ENCODE measurements at places on chromosomes 5 and 9.

- DNase-seq = no peak
Measured at GRCh38 chr5:160213537-160213936, 15.8 kb upstream of the FABP6 start.

DNA sequence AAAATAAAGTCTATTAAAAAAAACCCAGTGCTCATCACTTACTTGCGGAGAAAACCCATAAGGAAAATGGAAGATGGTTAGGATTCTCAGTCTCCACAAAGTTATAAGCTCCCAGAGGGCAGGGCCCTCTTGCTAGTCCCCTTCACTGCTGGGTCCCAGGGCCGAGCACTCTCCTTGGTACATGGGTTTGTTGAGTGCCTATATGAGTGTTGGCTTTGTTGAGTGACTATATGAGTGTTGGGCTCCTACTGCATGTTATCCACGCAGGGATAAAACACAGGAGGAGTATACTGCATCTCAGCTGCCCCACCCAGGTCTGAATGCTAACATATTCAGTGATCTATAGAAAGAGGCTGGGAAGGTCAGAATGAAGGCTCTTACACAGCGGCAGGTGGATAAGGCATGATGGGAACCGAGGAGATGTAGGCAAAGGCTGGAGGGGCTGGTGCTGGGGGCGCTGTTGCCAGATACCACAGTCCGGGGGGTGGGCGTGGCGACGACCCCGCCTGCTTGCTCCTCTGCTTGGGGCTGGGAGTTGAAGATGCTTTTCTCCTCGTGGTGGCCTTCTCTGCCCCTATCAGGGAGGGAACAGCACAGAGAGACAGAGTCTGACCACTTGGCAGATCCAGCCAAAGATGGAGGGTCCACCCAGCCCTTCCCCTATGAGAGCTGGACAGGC is 11.6 kb downstream of the ORM2 start:
- no peak for DNase-seq

- no peak for DNase-seq
Measured at GRCh38 chr5:168168978-168169698, 122.3 kb upstream of the WWC1 start.

DNA sequence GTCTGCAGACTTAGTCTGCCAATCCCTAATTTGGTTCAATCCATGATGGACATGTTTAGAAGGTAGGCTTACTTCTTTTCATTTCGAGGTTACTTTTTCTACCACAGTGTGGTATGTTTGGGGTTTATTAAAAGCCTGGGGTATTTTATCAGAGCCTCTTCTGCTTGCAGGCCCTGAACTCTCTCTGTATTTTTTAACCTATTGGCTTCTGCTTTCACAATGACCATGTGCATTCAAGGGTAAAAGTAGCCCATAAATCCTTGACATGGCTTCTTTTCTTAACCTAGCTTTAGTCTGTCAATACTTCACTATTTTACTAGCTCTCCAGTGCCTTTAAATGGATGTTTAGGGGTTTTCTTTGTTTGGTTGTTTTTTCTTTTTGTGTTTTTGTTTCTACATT is 286.6 kb downstream of the FER start:
- DNase-seq = no peak

GRCh38 chr9:13071921-13072320 is 207.6 kb downstream of the MPDZ start:
- no peak for DNase-seq

- no peak for DNase-seq
Measured at GRCh38 chr5:75006865-75007822, 45.2 kb downstream of the GCNT4 start.

DNA sequence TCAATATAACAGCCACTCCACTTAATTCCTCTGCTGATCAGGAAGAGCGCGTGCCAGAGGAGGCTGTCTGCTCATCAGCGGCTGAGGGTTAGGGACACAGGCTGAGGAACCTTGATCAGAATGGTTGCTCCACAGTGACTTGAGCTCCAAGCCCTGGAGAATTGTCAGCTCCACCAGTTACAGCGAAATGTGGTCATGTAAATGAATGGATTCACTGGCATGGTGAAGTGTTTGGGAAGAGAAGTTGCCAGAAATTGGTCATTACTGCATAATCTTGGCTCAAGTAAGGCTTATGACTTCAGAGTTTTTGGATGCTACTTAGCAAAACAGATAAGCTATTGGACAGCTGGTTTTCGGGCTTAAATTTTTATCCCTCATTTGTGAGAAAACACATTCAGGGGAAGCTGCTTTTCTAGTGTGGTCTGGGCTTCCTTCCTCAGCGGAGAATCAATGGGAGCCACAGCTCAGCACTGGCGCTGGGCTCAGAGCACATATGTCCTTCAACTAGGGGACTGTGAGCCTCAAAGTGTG is 65.0 kb downstream of the PRRT1B start:
- DNase-seq = no peak

GRCh38 chr5:139571966-139572365 is 10.8 kb downstream of the UBE2D2 start:
- no peak for DNase-seq

DNA sequence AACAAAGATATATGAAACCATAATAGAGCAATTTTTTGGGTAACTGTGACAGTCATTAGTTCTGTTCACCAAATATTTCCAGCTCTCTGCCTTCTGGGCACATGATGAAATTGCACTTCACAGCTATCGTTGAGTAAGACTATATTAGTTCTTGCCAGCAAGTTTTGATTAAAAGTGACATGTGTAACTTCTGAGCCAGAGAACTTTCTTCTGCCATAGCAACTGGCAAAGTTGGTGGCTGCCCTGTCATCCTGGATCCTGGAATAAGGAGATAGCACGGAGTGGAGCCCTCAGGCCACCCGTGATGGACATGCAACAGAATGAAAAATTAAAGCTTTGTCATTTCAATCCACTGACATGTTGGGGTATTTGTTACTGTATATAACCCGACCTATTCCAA is 194.4 kb upstream of the VCAN start:
- no peak for DNase-seq

GRCh38 chr9:134375430-134376385 is 49.5 kb downstream of the RXRA start:
- DNase-seq = no peak

GRCh38 chr9:109307380-109308240 is 13.2 kb downstream of the EPB41L4B start:
- no peak for DNase-seq

DNA sequence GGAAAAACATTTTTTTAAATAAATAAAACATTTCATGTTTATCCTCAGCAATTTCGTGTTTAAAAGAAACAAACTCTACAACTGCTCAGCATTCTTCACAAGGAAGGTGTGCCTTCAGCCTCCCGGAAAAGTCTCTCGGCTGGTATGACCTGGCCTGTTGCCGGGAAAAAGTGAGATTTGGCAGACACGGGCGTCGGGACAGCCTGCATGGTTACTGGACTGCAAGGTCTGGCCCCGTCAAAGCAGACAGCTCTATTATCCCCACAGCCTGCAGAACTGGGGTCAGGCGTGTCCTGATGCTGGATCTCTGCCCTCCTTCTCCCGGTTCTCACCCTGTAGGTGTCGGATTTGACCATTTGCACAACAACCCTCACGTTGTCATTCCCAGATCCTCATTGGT is 120.3 kb upstream of the SPATA31C2 start:
- no peak for DNase-seq

DNA sequence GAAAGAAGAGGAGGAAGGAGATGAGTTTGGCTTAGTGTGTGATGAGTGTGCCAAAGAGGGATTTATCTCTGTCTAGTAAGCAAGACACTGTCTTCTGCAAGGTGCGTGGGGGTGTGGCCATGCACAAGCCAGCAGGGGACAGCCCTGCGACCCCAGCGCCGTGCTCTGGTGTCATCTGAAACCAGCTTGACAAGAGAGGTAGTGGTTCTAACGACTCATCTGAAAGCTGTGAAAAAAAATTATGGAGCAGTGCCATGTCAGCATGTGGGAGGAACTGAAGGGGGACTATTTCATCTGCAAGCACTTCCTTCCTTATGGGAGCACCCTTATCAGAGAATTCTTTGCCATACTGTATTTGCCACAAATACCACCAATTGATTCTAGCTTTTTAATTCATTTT is 398.6 kb downstream of the PSAT1 start:
- DNase-seq = no peak

DNA sequence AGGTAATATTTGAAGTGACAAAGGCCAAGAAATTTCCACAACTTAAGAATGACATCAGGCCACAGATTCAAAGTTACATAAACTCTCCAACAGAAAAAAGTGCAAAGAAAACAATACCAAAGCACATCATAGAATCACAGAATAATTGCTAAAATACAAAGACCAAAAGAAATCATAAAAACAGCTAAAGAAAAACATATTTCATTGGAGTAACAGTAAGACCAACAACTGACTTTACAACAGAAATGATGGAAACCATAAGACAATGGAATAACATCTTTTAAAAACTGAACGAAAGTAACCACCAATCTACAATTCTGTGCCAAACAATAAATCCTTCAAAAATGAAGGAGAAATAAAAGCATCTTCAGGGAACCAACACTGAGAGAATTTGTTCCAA is 38.3 kb downstream of the ZDHHC21 start:
- no peak for DNase-seq

GRCh38 chr9:20319641-20320337 is 302.5 kb downstream of the MLLT3 start:
- no peak for DNase-seq

DNA sequence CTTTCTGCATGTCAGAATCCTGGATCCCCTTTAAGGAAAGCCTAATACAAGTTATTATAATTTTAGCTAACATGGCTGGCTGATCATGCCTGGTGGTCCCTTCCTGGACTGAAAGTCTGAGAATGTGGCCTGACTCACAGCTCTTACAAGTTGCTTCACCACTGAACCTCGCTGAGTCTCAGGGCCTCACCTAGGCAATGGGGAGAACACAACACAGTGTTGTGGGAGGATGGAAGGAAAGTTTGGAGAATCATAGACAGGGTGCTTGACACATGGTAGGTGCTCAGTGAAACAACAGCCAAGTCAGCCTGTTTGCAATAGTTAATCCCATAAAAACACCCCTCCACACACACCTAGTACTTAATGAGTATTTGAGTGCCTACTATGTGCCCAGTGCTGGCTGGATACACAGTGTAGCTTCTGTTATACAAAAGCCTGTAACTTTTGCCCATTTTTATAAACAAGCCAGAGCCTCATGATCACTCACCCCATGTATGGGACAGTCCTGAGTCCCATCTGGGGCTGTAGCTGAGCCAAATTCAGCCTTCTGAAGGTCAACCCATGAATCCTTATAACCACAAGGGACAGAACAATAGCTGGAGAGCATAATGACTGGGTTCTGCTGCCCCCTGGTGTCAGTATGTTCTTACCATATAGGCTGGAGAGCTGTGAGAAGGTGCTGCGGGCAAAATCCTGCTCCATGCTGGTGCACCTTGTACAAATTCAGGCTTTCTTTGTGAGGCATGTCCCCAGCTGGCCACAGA is 3.9 kb downstream of the ACSL6 start:
- peak; percentile 53 for DNase-seq

DNA sequence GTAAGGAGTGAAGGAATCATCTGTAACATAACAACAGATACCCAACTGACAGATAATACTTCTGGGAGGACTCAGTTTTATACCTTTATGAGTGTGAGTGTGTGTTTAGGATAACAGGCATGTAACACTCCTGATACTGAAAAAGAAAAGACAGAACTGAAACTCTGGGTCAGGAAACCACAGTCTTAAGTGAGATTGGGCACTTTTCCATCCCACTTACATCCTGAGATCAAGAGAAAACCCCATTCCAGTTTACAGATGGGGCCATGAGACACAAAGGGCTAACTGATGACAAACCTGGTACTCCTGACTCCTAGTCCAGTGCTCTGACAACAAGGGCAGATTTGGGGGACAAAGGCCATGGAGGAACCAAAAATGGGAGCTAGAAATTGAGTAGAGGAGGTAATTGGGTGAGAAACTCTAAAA is 18.0 kb downstream of the IL5 start:
- no peak for DNase-seq

GRCh38 chr9:18921366-18922075 is 111.5 kb downstream of the SAXO1 start:
- no peak for DNase-seq

GRCh38 chr5:152305525-152305924 is 99.6 kb downstream of the NMUR2 start:
- no peak for DNase-seq

- DNase-seq = no peak
Measured at GRCh38 chr5:123450640-123451039, 27.4 kb upstream of the CEP120 start.

DNA sequence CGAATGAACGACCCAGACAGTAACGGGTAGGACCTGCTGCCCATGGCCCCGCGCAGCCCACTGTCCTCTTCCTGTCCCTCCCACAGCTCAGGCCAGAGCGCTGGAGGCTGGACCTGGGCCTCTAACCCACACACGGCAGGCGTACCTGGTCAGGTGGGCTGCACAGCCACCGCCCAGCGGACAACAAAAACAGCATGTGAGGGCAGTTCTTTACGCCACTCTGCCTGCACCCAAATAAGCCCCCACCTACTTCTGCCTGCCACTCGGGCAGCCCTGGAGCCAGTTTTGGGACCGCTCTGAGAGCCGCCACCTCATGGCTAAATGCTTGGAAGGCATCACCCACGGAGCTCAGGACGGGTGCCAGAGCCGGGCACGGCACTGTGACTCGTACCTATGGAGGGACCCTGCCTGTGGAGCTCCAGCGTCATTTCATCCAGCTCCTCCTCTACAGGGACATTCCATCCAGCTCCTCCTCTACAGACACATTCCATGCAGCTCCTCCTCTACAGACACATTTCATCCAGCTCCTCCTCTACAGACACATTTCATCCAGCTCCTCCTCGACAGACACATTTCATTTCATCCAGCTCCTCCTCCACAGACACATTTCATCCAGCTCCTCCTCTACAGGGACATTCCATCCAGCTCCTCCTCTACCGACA is 18.9 kb downstream of the CLPTM1L start:
- no peak for DNase-seq

- DNase-seq = no peak
Measured at GRCh38 chr9:79477241-79477840, 94.4 kb upstream of the TLE4 start.

GRCh38 chr9:15543047-15543813 is 9.6 kb upstream of the CCDC171 start:
- DNase-seq = no peak

DNA sequence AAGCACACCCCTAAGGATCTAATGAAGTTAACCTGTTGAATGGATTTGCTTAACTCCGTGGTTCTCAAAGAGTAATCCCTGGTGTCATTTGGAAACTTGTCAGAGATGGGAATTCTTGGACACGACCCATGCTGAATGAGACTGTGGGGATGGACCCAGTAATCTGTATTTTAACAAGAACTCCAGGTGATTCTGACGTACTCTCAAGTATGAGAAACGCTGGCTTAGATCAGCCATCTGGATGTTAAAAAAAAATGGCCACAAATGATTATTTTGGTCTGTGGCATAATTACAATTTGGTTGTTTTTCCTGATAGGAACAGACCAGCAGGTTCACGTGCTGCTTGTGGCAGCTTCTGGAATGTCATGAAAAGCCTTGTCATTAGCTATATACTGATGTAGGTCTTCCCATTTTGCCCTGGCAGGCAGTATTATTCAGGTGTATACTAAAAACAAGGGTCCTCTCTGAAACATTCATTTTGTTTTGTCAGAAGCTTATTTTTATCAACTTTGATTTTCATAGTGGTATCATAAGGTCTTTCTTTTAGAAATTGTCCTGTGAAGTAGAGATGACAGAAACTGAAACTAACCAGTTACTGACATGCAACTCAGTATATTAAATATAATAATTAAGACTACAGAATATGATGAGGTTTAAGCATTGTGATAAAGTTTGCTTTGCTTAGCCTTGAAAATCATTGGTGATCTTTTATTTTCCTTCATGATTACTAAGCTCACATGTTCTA is 15.4 kb downstream of the CPEB4 start:
- no peak for DNase-seq
